AG09309 (cell line): ENCODE measurements at places on chromosomes 7 and 10.
A peak's percentile ranks its signal among the peaks of the same experiment; 100 is the strongest.

- no peak for DNase-seq
Observed at GRCh38 chr7:97601931-97602457, 129.9 kb upstream of the TAC1 start.

DNA sequence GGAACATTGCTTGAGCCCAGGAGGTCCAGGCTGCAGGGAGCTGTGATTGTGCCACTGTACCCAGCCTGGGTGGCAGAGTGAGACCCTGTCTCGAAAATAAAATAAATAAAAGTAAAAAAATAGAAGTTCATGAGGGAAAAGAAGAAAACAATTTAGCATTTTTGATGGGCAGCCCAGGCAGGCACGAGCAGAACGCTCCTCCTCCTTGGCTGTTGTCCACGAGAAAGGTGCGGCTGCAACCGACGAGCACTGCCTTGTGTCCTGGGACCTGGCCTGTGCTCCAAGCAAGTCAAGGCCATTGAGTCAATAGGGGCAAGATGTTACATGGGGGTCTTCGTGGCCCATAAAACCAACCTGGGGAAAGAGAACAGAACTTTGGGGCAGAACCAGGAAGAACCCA, 25.6 kb downstream of the EBF3 start:
- DNase-seq = no peak

GRCh38 chr7:93117852-93118530, at the start of gene SAMD9:
Gene SAMD9 (minus strand): TSS chr7:93117979. CDS start chr7:93106097, 11,882 bp downstream.
- peak; percentile 57 for DNase-seq

DNA sequence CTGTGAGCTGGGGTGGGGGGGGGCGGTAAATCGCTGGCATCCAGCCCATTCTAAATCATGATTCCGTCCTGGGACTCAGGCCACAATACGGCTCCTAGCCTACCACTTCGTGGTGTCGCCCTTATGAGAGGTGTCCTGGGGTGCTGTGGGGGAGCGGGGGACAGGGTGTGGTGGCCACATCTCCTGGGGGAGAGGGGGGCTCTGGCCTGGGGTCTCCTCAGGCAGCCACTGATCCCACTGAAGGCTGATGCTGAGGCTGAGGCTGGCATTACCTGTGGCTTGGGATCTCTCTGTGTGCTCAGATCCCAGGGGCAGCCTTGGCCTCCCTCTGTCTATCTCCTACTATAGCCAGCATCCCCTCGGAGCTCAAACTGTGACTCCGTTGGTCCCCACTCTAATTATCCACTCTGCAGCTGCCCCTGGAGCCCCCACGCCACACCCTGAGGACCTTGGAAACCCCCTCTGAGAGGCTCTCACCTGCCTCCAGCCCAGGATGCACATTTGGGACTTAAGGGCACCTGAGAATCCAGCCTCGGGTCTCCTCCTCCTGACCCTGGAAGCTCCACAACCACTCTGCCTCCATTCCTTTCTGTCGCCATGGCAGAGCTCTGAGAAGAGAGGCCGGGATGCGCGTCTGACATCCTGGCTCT, 249.3 kb upstream of the TCERG1L start:
- no peak for DNase-seq

DNA sequence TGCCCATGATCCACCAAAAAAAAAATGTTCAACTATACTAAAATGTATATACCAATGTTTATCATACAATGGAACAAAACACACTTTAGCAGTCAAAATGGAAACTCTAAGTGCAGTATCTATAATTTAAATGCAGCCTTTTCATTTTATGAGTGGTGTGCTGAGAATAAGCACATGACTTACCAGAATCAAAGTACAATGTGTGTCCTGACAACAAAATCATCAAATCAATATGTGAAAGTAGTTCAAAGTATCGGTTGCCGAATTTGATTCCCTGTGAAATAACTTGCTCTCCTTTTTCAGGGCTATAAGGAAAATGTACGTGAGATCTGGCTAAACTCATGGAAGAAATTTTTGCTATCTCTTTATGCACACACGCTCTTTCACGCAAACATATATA, 16.9 kb upstream of the KIF5B start:
- no peak for DNase-seq

DNA sequence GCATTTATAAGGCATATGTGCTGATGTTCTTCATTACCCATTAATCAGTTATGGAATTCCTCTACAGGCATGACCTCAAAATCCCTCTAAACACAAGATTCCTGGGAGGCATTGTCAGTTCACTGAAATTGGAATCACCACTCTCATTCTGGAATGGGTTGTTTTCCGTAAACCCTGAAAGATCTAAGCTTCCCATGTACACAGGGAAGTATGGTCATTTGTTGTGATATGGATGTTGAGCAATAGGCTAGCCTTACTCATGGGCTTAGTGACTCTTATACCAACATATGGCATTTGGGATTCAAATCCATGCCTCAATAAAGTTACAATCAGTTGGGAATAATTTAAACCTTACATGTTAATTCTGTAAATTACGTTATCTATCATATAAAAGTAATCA, 258.0 kb downstream of the XPNPEP1 start:
- DNase-seq = no peak

DNA sequence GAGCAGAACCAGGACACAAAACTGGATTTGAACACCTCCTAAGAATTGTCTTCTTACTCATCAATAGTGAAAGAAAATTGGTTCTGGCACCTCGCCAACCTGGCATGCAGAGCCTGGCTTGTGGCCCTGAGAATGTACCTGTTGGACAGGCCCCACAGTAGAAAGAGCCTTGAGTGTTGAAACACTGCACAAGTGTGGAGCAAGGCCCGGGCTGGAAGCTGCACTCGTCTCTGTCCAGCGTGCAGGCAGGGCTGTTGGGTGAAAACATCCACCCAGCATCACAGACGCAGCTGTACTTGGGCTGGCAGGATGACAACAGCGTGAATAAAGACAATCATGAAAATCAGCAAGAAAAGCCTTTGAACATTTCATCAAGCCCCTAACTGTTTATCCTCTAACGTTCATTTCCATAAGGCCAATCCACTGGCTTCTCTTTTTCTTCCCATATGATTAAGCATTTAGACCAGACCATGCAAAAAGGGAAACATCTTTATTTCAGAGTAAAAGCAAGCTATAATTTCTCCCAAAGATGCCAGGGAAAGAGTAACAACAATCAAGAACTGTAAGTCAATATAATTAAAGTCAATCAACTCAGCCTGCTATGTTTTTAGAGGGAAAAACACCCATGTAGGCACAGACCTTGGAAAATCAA, 15.6 kb downstream of the CUBN start:
- DNase-seq = no peak

DNA sequence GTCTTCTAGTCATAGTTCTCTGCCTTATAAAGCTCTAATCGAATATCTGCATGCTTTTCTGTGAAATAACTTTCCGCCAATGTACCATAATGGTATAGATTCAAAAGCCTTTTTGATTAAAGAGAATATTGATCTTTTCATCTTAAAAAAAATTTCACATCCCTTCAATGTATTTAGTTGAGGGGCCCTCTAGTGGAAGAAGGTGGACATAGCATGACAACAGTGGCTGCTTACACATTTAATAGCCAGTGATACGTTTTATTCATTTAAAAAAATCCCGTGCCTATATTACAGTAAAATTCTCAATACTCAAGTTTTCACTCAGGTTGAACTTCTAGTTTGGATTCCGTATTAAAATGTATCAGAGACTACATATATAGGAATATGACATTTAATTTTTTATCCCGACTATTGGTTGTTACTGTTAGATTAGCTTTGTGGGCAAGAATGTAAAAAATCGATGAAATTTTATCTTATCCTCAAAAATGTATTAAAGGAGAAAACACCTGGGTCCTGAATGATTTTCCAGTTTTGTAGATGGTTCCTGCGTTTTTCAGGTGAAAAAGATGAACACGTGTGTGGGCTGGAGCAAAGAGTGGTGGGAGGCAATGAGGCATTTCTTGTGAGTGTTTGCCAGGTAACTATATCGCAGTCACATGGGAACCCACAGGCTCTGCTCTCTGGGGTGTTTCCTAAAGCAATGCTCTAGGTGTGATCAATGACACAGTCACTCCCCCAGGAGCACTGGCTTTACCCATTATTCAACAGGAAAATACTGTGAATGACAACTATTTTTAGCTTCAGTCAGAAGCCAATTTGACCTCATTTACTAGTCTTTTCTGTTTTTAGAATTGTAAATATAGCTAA, 24.1 kb upstream of the PNLIP start:
- DNase-seq = peak; percentile 2

DNA sequence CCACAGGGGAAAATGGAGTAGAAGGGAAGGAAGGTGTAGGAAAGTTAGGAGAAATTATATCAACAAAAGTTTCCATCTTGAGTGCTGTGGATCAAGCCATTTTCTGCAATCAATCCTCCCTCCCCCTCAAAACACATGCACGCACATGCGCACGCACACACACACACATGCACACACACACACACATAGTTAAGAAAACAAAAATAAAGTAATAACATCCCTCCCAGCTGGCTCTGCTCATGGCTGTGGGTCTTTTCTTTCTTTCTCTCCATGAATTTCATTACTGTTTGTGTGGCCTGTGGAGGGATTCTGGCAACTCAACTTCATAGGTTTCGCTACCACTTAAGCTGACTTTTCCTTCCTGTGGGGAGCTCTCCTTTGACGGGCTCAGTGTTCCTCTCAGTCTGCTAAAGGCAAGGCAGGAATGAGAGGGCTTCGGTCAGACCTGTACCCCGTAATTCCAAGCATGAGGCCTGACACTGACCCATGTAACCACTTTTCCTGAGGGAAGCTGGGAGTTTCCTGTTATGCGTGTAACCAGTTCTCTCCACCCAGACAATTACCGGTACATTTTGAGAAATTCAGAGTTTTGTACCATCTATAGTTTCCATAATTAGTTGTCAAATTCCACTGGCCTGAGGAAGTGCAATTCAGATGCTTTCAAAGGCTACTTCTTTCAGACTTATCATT, 79.8 kb downstream of the ZNF92 start:
- DNase-seq = no peak

- no peak for DNase-seq
Observed at GRCh38 chr10:70666960-70667798, 5.1 kb upstream of the ADAMTS14 start.

DNA sequence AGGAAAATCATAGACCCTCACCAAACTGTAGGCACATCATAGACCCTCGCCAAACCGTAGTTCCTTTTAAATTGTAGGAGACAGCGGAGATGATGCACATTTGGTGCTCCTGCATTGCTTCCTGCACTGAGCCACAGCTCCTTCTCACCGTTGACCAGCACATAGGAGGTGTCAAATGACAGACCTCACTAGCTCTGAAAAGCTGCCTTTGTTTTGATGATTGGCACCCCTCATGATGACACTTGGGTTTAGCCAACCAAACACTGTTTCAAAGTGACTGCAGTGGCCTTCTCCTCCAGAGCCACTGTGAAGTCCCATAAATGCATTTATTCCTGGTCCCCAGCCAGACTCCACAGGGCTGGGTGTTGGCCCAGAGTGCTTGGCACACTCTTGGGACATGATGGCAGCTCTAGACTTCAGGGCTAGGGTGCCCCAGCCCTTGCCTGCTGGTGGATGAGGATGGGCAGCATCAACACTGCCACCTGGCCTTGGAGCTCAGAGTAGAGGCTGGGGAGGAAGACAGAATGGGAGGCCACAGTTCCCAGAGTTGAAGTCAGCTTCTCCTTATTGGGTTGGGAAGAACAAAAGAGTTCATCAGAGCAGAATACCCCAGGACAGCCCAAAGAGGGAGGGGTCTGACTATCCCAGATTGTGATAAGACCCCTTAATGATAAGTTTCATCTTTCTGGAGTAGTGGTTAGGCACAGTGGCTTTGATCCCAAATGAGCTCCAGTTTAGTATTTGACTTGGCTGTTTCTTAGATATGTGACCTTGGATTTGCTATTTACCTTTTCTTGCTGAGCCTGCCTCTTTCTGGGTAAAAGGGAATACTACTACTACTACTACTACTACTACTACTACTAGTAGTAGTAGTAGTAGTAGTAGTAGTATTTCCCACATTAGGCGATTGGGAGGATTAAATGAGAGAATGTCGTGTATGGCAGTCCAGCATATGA, 75.3 kb downstream of the MTPN start:
- DNase-seq = no peak

- DNase-seq = no peak
Observed at GRCh38 chr7:95905167-95905566, 132.8 kb downstream of the DYNC1I1 start.

- no peak for DNase-seq
Observed at GRCh38 chr10:130895161-130895560, 416.4 kb downstream of the TCERG1L start.

DNA sequence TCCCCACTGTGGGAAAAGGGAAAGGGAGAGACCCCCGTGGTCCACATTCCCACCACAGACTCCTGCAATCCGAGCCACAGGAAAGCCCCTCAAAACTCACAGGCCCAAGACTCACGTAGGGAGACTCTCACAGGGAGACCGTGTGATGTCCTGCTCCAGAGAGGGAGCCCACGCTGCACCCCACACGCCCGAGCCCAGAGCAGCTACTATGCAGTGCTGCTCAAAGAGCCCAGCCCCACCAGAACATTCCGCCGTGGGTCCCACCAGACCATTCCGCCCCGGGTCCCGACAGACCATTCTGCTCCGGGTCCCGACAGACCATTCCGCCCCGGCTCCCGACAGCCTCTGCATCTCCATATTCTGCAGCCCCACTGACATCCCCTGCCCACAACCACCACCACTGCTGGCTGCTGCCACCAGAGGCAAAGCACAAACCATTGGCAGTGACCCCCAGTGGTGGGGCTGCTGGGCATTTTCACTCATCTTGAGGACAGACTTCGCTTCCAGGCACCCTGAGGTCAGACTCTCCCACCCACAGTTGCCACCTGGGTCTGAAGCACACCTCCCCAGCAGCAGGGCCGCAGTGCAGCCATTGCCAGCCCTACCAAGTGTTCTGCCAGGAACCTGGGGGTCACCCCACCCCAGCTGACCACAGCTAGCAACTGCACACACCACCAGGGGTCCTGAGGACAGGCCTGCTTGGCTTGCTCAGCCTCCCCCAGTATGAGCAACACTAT, 625.4 kb upstream of the FOXK1 start:
- DNase-seq = no peak

DNA sequence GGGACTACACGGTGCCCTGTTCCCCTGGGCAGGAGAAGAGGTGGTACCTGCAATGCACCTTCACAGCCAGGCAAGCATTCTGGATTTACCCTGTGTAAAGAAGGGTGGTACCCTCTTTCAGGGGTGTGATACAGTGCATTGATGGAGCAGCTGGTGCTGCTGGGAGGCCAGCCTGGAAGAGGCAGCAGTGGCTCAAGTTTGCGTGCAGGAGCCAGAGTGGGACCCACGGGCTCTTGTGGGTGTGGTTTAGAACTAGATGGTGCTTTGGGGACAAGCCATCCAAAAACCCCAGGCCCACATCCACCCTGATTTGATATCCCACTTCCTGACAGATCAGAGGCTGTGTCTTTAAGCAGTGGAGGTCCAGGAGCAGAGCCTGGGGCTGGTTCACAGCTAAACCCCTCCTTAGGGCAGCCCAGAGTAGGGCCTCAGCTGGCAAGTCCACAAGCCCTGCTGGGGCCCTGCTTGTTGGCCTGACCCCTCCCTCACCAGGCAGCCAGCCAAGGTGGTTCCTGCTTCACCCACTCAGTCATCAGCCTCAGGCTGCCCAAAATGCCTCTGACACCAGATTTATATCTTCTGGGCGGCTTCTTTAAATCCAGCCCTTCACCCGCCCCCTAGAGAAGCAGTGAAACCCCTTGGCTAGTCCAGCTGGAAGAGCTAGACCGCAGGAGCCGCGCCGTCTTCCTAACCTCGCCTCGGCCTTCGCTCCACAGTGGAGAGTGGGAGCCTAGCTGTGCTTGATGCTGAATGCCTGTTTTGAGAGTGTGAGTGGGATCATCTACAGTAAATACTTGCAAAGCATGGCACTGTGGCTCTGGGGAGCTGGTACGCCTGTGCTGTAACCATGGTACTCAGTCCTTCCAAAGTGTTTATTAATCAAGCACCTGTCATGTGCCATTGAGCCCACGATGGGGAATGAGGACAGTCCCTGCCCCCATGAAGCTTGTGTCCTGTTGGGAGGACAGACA, 1.4 kb upstream of the ASIC3 start:
- DNase-seq = no peak

- DNase-seq = no peak
Observed at GRCh38 chr10:99374526-99374925, 45.4 kb downstream of the CNNM1 start.
